ENCODE measurements at places on chromosomes 2 and 18. TPM values are rescaled to one million over a fixed set of nuclear protein-coding genes. Genes with fewer than 3 reads are reported as not detected.

Gene ARID5A
- 8.4 TPM for total RNA-seq

Gene RNPEPL1
- 19.0 TPM for total RNA-seq

Gene RUFY4
- not detected for total RNA-seq

Gene ASPRV1
- total RNA-seq, result 0.61 TPM

Gene MSTN
- total RNA-seq, result 0.05 TPM

Gene VWC2L
- total RNA-seq, result not detected

Gene SLC5A7
- total RNA-seq, result not detected

Gene C2orf66
- 0.15 TPM for total RNA-seq

Gene IL36RN
- not detected for total RNA-seq

Gene ZC3H8
- total RNA-seq, result 19.0 TPM

Gene TXNL4A
- total RNA-seq, result 68.0 TPM

Gene MLPH
- 24.7 TPM for total RNA-seq

Gene EPAS1
- 3.8 TPM for total RNA-seq

Gene TANC1
- 17.0 TPM for total RNA-seq

Gene DSC1
- not detected for total RNA-seq

Gene UBR3
- total RNA-seq, result 4.4 TPM

Gene ST6GAL2
- not detected for total RNA-seq

Gene TOGARAM2
- not detected for total RNA-seq

Gene VWA3B
- total RNA-seq, result not detected

Gene REG3A
- total RNA-seq, result not detected

Gene CRYGC
- total RNA-seq, result not detected

Gene NCKAP5
- 4.9 TPM for total RNA-seq

Gene ZNF385B
- not detected for total RNA-seq

Gene ATOH8
- 10.0 TPM for total RNA-seq

Gene SOX11
- 9.3 TPM for total RNA-seq

Gene CD8B
- not detected for total RNA-seq

Gene DLX2
- 4.0 TPM for total RNA-seq

Gene ACADL
- total RNA-seq, result 0.23 TPM

Gene TMEM17
- 4.3 TPM for total RNA-seq

Gene ABCG8
- total RNA-seq, result not detected
